ENCODE measurements at places on chromosomes 7 and 10.

GRCh38 chr10:22737587-22737986 is 23.2 kb upstream of the PIP4K2A start:
- peak; percentile 78 for DNase-seq

- no peak for DNase-seq
Measured at GRCh38 chr10:132209130-132209529, 22.4 kb downstream of the DPYSL4 start.

- DNase-seq: peak; percentile 83
Measured at GRCh38 chr10:77179015-77179695, 458.5 kb downstream of the KCNMA1 start.

DNA sequence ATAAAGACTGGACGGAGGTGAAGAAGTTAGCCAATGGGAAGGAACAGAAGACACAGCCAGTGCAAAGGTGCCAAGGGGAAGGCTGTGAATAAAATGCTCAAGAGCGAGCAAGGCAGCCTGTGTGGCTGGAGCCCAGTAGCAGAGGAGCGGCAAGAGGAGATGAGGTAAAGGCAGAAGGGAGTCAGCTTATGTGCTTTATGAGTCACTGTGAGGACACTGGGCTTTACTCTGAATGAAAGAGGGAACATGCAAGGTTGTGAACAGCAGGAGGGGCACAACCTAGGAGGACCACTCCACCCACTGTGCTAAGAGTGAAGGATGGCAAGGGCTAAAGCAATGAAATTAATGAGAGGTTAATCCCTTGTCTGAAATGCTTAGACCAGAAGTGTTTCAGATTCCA is 129.0 kb upstream of the ODAD2 start:
- peak; percentile 31 for DNase-seq

DNA sequence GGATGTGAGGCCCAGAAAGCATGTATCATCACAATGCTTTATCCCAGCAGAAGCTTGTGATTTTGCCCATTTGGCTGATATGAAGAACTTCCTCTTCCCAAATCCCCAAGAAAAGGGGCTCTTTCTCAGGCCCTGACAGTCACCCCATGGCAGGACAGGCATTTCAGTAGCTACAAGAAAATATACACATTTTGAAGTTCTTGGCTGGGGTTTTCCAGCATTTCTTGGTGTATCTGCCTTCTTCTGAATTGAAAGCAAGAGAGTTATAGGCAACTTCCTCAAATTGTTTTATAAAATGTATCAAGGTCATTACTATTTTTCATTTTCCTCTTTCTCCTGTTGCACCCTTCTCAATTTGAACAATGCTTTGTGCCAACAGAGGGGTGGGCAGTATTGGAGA is 63.3 kb upstream of the PDLIM1 start:
- DNase-seq: no peak

DNA sequence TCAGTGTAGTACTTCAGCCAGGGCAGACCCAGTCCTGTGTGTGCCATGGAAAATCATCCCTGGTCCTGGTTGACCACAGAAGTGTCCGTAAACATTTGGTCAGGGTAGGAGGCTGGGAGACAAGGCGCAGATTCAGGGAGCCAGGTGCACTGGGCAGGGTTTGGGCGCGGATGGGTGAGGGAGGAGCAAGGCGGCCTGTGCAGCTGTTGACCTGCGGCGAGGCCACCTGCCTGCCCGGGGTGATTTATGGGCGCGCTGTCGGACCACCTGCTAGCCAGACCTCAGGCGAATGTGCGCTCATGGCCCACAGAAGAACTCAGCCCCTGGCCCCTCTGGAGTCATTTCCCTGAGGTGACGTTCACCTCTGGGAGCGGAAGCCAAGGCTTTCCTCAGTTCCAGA is 6.6 kb downstream of the SFRP5 start:
- no peak for DNase-seq

DNA sequence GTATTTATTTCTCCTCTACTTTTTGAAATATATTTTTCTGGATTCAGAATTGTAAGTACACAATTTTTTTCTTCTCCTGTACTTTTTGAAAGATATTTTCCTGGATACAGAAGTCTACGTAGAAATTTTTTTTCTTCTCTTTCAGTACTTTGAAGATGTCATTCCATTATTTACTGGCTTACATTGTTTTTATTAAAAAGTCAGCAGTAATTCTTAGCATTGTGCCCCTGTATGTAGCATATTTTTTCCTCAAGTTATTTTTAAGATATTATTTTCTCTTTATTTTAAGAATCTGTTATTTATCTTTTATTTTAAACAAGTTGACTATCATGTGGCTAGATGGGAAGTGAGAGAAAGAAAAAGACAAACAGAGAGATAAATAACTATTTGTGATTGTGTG is 119.0 kb upstream of the NPSR1 start:
- DNase-seq: no peak

DNA sequence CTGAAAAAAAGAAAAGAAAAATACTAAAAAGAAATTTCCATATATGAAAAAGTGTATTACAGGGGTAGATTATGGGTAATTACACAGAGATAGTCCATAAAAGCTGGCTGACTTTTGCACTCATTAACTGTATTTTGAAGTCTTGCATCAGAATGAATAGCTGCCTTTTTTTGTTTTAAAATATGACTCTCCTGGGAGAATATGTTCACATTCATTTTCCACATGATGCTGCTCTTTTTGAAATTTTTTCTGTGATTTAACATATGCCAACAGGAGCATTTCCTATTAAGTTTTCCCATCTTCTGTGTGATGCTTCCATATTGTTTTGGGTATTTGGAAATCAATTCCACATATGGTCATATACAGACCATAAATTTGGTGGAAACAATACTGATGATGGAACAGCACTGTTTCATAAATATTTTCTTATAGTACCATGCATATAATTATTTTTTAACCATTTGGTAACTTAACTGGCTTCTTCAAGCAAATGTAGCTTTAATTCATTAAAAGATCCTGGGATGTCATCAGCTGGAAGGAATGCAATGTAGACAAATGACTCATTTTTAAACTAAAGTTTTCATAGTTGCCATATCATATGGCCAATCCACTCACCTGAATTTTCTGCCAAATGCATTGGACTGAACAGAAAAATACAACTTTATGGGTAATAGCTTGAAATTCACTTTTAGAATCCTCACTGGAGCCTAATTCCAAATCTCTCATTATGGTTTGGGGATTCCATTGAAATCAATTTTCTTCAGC is 313.9 kb upstream of the GLI3 start:
- DNase-seq: peak; percentile 78

DNA sequence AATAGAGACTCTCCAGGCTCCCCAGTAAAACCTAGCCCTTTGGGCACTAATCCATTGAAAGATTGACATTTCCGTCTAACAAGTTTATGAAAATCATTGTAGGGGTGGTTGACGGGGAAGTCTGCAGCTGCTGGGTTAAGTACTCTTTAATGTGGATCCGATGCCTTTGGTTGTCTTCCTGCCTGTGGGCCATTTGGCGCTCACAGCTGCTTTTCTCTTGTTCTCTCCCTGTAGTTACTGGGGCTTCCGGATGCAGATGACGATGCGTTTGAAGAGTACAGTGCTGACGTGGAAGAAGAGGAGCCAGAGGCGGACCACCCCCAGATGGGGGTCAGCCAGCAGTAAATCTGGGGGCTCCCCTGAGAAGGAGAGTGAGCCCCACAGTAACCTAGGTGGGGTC is 22.4 kb downstream of the MTURN start:
- no peak for DNase-seq

- no peak for DNase-seq
Measured at GRCh38 chr7:126715076-126715475, 537.7 kb downstream of the GRM8 start.

GRCh38 chr7:118350260-118350659 is 125.8 kb downstream of the ANKRD7 start:
- DNase-seq: peak; percentile 39

- DNase-seq: peak; percentile 32
Measured at GRCh38 chr10:77328272-77328816, 309.3 kb downstream of the KCNMA1 start.

- DNase-seq: no peak
Measured at GRCh38 chr10:93219347-93219746, 145.7 kb downstream of the CYP26A1 start.

GRCh38 chr10:99573790-99574189 is 41.0 kb downstream of the NKX2-3 start:
- peak; percentile 25 for DNase-seq

- DNase-seq: no peak
Measured at GRCh38 chr7:99000196-99000903, 122.0 kb downstream of the TRRAP start.

DNA sequence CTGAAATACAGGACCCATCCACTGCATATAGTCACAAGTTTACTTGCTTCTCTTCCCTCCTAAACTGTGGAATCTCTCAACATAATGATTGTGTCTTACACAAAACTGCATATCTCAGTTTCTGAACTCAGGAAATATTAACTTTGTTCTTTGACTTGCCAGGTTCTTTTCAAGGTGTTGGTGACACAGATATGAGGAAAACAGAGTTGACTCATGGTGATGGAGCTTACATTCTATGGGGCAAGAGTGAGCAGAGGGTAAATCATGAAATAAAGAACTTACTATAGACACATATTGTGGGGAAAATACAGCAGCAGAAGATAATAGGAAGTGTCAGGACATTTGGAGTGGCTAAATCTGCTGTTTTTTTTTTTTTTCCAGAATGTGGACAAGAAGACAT is 72.5 kb upstream of the IGFBP3 start:
- DNase-seq: peak; percentile 60

DNA sequence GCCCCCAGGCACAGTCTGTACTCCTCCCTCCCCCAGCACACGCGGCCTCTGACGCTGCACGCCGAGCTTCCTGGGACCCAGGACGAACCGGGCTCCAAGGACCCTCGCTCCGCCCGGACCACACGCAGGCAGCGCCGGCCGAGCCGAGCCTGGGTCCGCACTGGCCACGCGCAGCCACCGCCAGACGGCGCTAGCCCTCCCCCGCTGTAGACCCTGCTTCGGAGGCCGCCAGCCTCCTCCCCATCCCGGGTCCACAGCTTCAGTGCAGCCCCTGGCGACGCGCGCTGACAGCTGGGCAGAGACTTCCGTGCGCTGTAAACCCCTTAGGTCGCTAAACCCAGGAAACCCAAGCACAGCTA is 936 bp upstream of the TCERG1L start:
- no peak for DNase-seq

- no peak for DNase-seq
Measured at GRCh38 chr7:26151096-26151495, 902 bp upstream of the NFE2L3 start.

GRCh38 chr7:88223265-88223664 is 3.4 kb upstream of the SRI start:
- DNase-seq: no peak

- no peak for DNase-seq
Measured at GRCh38 chr10:130904676-130905075, 406.8 kb downstream of the TCERG1L start.

DNA sequence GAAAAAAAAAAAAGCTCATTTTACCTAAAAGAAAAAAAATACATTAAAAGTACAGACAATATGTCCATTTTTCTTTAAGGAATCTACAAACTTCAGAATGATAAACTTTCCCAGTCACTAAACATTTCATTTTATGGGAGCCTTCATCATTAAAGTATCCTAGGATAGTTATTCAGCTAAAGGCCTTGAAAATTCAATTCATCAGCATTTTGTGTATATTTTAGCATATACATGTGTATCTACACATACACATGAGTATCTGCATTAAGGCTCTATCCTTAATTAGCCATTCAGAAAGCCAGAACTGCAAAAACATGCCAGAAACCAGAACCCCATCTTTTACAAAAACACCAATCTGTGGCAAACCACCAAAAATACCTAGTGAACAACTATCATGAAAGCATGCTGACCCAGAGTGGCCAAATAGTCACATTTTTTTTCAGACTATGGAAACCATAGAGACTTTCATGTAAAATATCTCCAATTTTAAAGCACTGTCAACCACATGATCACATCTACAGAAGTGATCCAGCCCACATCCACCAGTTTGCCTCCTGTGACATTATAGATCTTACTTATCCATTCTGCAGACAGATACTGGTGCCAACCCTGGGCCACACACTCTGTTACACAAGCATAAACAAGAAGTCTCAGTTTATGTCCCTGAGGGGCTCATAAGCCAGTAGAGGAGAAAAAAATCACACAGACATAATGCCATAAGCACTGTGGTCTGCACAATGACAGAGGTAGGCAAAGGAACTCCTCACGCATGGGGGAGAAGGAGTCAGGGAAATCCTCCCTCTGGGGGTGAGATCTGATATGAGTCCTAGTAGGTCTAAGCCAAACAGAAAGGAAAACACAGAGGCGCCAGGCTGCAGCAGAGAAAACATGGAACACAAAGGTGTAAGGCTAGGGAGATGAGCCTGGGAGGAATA is 79.2 kb downstream of the SRPK2 start:
- DNase-seq: no peak

DNA sequence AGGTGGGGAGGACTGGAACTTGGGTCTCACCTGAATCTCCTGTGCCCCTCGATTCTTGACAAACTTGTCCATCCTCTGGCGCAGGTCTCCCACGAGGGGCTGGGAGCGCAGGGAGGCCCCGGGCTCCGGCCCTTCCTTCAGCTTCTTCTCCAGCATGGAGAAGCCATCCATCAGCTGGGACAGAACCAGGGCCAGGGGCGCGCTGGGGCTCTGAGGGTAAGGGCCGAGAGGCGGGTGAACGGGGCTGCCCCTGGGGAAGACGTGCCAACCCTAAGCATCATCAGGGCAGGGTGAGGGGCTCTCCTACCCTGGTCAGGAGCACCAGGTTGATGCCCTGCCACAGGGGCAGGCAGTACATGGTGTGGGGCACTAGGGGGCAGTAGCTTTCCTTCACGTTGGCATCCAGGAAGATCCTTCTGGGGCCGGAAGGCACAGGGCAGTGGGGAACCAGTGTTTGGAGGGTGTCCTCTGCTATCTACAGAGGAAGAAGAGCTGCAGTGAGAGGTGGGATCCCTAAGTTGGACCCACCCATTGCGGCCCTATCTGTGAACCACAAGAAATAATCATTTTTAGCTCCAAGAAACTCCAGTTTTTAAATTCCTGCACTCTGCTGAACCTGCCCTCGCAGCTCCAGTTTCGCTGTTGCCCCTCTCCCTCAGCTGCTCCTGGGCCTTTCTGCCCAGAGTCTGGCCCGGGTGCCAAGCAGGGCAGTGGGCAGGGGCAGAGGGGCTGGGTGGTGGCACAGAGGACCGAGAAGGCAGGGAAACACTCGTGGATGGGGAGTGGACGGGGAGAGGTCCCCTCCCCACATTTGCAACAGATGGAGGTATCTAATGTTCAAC is 10.8 kb upstream of the PYROXD2 start:
- DNase-seq: peak; percentile 34

- no peak for DNase-seq
Measured at GRCh38 chr7:26865094-26865388, 651 bp upstream of the SKAP2 start.

GRCh38 chr7:139370301-139370942 is 10.7 kb downstream of the LUC7L2 start:
- DNase-seq: no peak

GRCh38 chr7:55558962-55559920 is 13.1 kb downstream of the VOPP1 start:
- no peak for DNase-seq

DNA sequence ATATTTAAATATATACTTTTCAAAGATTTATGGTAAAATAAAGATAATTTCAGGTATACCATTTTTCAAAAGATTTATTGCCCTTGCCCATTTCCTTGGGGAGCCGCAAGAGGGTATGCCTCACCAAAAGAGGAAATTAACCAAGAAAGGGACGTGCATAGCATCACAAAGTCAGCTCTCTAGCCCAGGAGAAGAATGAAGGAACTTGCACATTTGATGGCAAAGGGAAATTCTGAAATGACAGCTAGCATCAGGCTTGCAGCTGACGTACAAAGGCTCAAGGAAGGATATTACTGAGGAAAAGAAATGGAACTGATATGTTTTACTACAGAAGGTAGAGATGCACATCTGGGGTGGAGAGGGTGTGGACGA is 93.6 kb upstream of the RSU1 start:
- no peak for DNase-seq

All from bronchial epithelial cell (primary cell).